ENCODE measurements at places on chromosomes 4 and X.

GRCh38 chrX:74788545-74789086, 136.6 kb downstream of the NEXMIF start:
- DNase-seq = no peak

GRCh38 chr4:47882228-47882627, 32.2 kb downstream of the NFXL1 start:
- DNase-seq = no peak

DNA sequence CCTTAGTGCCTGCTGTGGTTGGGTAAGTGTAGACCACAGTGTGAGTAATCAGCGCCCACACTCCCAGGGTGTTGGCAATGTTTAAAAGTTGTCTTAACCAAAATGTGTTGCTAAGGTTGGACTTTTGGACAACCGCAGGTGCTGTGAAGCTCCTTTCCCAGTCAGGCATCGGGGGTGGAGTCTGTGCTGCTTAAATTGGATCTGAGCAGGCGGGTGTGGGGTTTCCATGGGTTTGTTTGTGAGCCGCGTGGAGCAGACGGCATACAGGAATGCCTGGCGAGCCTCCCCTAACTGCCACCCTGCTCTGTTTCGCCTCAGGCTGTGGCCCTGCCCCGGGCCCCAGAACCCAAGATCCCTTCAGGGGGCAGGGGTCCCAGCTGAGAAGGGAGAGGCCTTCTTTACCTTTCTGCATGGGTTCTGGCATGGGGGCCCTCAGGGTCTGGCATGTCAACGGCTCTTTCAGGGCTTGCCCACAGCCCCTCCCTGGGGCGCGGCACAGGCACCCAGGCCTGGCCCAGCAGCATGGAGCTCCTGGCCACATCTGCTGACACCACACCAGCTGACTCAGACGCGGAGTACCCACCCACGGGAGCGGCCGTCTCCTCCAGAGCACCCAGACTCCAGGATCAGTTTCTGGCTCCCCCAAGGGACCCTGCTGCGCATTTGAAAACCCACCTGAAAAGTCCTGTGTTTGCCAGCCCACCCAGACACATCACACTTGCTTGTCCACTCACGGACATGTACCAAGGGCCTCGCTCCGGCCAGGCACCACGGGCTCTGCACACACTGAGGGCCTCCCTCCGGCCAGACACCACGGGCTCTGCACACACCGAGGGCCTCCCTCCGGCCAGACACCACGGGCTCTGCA, 5.1 kb upstream of the SPON2 start:
- DNase-seq = no peak

DNA sequence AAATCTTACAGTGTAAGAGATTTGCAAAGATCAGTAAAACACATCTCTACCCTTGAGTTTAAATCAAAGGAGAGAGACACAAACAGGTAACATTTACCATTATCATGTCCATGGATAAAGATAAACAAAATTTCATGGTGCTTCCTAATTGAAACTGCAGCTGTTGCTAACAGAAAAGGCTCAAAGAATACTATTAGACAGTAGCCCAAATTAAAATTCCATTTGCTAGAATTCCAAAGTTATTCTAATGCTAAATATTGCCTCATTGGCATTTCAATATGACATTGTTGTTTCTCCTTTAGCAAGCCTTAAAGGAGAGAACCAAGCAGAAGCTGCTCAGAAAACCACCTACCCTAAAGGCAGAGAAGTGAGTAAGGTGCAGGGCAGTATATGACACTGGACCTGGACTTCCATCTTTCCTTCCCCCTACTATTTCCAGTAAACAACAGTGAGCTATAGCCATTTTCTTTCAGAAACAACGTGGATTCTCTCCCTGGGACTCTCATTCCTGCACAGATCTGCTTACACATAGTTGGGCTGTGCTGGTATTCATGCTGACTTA, 19.5 kb upstream of the ZCCHC13 start:
- no peak for DNase-seq

DNA sequence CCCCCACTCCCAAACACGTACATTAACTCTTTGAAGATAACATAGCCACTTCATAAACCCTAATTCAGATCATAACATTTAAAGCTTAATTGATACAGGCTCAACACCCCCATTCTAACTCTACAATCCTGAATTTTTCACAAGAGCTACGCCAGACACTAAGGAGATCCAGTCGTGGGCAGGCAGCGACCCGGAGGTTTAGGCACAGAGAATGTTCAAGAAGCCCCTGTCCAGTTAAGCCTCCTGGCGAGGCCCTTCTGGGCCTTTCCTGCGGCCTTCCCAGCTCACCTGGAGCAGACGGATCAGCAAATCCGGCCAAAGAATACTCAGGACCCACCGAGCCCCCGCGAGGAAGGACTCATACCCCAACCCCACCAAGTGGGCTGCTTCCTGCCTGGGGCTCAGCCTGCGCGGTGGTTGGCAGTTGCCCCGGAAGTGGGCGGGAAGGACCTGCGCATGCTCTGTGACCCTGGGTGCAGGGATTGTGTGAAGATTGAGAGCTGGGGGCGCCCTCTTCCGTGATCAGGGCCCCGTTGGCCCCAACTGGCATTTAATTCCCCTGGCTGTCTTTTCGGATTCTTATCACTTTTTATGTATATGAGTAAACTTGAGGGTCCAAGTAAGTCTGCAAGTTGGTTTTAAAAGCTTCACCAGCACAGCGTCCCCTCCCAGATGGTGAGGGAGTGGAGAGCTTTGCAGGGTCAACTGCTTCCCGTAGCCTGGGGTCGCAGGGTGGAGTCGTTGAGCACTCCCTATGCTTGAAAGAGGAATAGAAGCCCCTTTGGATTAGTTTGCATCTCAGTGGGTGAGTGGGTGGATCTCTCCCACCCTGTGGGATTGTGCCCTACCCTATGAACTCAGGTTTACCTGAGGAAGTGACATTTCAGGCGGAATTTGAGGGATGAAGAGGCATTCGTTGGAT, at the start of gene TRIM61:
Gene TRIM61 (minus strand): TSS at position 415 of the 922 bp plus-strand sequence. CDS start 7,655 bp downstream, outside the sequence.
- no peak for DNase-seq

DNA sequence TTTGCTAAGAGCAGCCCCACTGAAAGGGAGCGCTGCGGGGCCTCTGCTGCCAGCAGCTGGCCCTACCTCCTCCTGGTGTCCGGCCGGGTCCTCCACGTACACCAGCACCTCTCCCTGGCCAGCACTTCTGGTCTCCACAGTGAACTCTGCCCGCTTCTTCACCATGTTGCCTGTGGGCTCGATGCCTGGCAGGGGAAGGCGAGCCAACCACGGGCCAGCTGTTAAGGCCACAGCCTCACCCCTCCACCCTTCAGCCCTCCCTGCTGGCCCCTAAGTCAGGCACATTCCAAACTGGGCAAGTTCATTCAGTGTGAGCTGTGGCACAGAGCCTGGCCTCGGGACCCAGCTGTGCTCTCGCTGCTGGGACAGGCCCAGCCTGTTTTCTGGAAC, 7.8 kb downstream of the FLNA start:
- DNase-seq = no peak

- DNase-seq = peak; percentile 56
These were observed 64.8 kb upstream of the STOX2 start for GRCh38 chr4:183840311-183840710.

DNA sequence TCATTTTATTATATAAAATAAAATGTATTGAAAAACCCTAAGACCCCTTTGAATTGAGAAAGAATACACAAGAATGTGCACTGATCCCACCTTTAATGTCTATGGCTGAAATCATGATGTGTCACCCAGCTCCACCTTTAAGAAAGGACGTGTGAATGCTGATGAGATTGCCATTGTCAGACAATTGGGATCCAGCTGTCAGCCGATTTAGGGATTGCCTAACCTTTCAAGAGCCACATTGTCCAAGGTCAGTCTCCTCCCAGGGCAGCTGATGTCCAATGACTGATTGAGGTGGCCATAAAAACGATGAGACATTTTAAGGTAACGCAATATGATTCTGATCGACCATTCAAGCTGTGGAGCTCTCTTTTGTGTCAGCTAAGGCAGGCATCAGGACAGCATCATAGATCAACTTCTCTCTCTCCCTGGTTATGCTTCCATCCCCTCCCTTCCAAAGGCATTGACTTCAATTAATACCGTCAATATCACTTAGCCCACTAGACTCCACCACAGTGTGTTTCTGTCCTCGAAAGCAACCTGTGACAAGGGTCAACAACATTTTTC, 1676.4 kb downstream of the PCDH7 start:
- DNase-seq = no peak

GRCh38 chr4:6001680-6002491, 16.3 kb downstream of the C4orf50 start:
- DNase-seq = no peak

- DNase-seq = no peak
These were observed 28.2 kb upstream of the SORBS2 start for GRCh38 chr4:185840201-185840600.

- DNase-seq = peak; percentile 64
These were observed 20.5 kb upstream of the TMEM192 start for GRCh38 chr4:165133150-165133549.

DNA sequence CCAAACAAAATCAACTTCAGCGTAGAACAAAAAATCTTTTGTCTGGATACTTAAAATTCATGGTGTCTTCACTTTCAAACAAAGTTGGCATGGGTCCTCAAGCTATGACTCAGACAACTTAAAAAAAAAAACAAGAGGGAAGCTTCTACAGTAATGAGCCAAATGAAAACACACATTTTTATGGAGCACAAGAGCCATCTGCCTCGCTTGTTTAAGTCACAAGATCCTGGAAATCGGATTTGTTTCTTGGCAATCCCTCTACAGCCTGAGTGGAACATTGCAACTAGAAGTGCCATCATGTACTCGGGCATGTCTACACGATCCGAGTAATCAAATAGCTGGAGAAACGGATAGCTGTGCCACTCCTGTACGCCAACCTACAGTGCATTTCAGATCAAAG, 22.6 kb downstream of the LAMP2 start:
- DNase-seq = no peak

- no peak for DNase-seq
These were observed 148.1 kb downstream of the PPARGC1A start for GRCh38 chr4:23741681-23742191.

GRCh38 chr4:186032259-186032658, 36.7 kb upstream of the TLR3 start:
- no peak for DNase-seq

DNA sequence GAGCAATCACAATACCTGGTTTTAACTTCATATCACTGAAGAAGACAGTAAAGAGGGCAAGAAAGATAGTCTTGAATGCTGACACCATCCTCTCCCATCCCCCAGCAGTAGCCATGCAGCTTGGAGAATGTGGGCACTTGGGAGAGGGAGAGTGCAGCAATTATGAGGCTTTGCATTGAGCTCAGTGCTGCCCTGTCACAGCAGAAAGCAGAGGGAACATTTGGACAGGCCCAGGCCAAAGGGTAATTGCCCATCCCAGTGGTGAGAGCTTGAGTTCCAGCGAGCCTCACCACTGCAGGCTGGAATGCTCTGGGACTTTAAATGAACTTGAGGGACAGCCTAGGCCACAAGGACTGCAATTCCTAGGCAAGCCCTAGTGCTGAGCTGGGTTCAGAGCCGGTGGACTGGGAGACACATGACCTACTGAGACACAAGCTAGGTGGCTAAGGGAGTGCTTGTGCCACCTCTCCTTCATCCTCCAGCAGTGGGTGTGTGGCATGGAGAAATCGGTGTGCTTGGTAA, 36.3 kb downstream of the CORIN start:
- no peak for DNase-seq

DNA sequence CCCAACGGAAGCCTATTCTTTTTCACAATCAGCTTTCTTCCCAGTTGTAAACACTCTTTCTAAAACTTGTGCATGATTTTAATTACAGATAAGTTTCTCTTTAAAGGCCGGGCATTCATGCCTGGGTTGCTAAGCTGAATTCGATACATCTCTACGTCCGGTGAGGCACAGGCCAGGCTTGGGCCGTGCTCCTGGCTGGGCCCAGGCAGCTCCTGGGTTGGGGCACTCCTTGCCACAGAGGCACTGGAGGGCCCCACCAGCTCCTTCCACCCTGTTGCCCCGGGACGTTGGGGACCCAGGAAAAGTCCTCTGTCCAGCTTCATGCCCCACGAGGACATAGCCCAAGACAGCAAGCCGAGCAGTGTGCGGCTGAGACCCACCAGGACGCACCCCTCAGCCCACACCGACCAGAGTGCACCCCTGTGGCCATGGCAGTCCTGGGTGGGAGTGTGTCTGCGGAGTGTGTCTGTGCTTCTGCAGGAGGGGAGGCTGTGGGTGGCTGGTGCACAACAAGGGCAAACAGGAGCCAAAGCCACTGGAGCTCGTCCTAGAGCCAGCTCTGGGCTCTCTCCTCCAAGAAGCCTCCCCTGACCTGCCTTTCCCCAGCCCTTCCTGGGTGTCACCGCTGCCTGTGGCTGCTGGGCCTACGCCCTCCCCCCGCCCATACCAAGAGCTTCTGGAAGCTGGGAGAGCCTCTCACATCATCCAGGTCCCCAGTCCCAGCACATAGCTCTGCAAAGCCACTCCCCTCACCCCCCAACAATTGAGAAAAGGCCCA, 128.0 kb upstream of the NKX1-1 start:
- DNase-seq = no peak

- no peak for DNase-seq
These were observed 63.8 kb downstream of the STOX2 start for GRCh38 chr4:183968931-183969330.

DNA sequence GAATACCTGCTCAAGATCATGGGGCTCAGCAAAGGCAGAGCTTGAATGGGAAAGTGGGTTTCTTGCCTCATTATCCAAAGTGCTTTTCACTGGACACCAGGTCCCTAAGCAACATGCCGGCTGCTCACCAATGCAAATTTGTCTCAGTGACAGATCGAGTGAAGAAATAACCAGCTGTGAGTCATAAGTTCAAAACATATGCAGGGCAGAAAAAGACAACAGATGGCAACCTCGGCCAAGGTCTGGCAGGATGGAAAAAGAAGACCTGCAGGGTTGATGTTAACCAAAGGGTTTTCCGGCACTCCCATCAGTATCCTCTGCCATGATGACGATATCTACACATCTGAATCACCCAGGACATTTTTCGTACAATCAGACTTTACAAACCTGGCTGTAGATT, 124.1 kb downstream of the AFAP1 start:
- no peak for DNase-seq

DNA sequence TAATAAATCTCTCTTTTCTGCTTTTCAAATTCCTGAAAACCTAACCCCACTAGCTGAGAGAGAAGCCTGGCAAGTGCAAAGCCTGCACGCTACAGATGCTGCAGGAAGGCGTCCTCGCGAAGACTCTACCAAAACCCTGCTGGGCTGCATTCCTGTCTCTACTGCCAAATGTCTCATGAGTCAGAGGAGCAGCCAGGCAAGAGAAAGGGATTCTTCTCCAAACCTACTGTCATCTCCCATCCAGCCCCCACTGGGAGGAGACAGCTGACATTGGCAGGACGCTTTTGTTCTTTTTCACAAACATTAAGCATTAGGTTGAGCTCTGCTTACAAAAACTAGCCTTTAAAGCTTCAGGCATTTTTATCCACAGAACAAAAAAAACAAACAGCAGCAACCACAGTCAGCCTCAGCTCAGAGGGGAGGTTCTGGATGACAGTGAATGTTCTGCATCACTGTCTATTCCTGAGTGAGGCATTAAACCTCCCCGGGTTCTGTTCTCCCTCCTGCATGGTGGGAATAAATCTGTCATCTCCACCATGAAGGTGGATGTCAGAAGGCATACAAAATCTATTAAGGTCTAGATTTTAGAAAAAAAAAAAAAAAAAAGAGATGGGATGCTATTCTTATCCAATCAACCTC, 18.0 kb downstream of the CRMP1 start:
- DNase-seq = no peak

Data from AML-193 (cell line).